ENCODE measurements at places on chromosomes 16 and 17. TPM values are rescaled to one million over a fixed set of nuclear protein-coding genes. Genes with fewer than 3 reads are reported as not detected.
A peak's percentile ranks its signal among the peaks of the same experiment; 100 is the strongest.

DNA sequence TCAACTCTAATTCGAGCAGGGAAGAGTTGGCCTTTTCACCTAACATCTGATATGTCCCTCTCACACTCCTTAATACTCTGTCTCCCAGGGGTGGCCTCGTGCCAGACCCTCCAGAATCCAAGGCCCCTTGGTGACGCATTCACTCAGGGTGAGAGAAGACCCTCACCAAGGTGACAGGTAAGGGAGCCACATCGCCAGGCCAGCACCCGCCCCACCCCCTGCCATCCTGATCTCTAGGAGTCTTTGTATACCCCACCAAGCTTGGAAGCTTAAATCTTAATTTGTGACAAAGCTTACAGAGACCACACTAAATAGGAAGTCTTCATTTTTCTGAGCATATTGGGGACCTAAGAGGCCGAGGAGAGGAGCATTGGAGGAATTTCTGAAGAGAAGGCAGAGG lies 286.1 kb downstream of the IRF8 start:
- no peak overlapping the region for H3K4me3 ChIP-seq
- no peak overlapping the region for H3K27ac ChIP-seq
- peaks cover 51% of the 10 kb centered on the region for H3K27me3 ChIP-seq
- no peak for DNase-seq
- no peaks in the 10 kb centered on the region for H3K36me3 ChIP-seq

- no peaks in the 10 kb centered on the region for H3K36me3 ChIP-seq
- H3K4me3 ChIP-seq: no peak overlapping the region
- H3K27me3 ChIP-seq: no peaks in the 10 kb centered on the region
- H3K27ac ChIP-seq: no peak overlapping the region
- peaks cover 8% of the 10 kb centered on the region for H3K4me1 ChIP-seq
These were observed 7.2 kb downstream of the SPNS3 start for GRCh38 chr17:4440690-4441686.

DNA sequence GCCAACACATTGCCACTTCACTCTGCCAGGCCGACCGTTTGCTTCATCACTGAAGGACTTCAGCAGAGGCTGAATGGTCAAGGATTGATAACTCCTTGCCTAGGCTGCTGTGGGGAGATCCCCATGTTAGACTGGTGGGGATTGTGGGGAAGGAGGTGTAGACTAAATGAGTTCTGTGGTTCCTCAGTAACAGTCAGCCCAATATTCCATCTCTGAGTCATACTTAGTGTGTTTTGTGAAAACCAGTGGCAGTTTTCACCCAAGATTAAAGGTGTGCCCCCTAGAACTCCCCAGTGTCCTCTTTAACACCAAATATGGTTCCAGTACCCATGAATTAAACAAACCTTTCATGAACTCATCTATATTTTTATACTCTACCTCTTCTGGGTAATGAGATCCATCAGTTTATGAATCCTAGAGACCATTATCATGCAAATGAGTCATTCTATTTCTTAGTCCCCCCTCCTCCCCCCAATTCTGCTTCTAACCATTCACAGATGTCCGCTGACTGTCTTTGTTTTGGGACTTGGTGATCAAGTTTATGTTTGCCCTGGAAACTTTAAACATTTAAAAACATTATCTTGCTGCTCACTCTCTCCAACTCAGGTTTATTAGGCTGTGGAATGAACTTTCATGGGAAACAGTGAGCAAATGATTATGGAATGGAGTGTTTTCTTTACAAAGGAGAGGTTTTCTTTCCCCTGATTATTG lies 66.8 kb upstream of the GAS7 start:
- H3K4me1 ChIP-seq: no peaks in the 10 kb centered on the region
- no peak for DNase-seq
- H3K27me3 ChIP-seq: no peaks in the 10 kb centered on the region
- no peak overlapping the region for H3K27ac ChIP-seq
- H3K4me3 ChIP-seq: no peak overlapping the region

- no peaks in the 10 kb centered on the region for H3K4me1 ChIP-seq
- H3K27me3 ChIP-seq: peaks cover 71% of the 10 kb centered on the region
- no peak overlapping the region for H3K4me3 ChIP-seq
These were observed 30.5 kb downstream of the HS3ST3B1 start for GRCh38 chr17:14331225-14331981.

- no peaks in the 10 kb centered on the region for H3K27me3 ChIP-seq
- DNase-seq: no peak
- 0 out of 2 replicates have a peak, but pooled peaks cover 3% of the 10 kb centered on the region for H3K36me3 ChIP-seq
- H3K4me3 ChIP-seq: no peak overlapping the region
These were observed 205.2 kb upstream of the CHMP6 start for GRCh38 chr17:80786470-80786869.

DNA sequence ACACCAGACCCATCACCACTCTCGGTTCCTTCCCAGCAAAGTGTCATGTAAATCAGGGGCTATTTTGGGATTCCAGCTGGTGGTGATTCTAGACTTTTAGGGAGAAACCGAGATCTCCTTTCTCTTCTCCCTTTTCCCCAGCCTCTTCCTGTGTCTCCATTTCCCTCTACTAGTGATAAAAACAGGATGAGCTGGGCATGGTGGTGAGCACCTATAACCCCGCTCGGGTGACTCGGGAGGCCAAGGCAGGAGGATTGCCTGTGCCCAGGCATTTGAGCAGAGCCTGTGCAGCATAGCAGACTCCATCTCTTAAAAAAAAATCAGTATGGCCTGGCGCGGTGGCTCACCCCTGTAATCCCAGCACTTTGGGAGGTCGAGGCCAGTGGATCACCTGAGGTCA lies 6.1 kb downstream of the TBX21 start:
- DNase-seq: no peak
- H3K27me3 ChIP-seq: peaks cover 4% of the 10 kb centered on the region
- no peaks in the 10 kb centered on the region for H3K4me1 ChIP-seq
- H3K27ac ChIP-seq: no peak overlapping the region

GRCh38 chr16:66620429-66620795 lies 15.9 kb downstream of the CMTM3 start:
- no peaks in the 10 kb centered on the region for H3K36me3 ChIP-seq
- H3K27me3 ChIP-seq: no peaks in the 10 kb centered on the region
- H3K4me3 ChIP-seq: no peak overlapping the region
- DNase-seq: no peak
- H3K27ac ChIP-seq: no peak overlapping the region

- H3K27me3 ChIP-seq: no peaks in the 10 kb centered on the region
- H3K36me3 ChIP-seq: no peaks in the 10 kb centered on the region
- DNase-seq: peak; percentile 65
- H3K4me1 ChIP-seq: peaks cover 69% of the 10 kb centered on the region
- peak overlapping the region; percentile 1 for H3K4me3 ChIP-seq
These were observed 29.4 kb downstream of the TOM1L2 start for GRCh38 chr17:17942846-17943245.

DNA sequence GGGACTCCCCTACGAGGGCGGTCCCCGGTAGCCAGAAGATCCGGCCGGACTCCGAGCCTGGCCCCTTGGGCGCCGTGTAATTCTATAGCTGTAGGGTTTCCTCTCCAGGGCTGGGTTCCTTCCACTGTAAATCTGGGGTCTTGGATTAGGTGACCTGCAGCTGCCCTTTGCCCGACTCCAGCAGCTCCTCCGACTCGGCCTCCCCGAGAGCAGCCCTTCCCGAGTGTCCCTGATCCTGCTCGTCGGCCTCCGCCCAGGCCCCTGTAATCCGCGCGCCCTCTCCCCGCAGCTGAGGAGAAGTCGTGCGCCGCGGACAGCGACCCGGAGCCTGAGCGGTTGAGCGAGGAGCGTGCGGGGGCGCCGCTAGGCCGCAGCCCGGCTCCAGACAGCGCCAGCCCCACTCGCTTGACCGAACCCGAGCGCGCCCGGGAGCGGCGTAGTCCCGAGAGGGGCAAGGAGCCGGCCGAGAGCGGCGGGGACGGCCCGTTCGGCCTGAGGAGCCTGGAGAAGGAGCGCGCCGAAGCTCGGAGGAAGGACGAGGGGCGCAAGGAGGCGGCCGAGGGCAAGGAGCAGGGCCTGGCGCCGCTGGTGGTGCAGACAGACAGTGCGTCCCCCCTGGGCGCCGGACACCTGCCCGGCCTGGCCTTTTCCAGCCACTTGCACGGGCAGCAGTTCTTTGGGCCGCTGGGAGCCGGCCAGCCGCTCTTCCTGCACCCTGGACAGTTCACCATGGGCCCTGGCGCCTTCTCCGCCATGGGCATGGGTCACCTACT lies 5.5 kb downstream of the TBX2 start:
- H3K4me3 ChIP-seq: no peak overlapping the region
- DNase-seq: no peak
- H3K27me3 ChIP-seq: no peaks in the 10 kb centered on the region
- H3K27ac ChIP-seq: no peak overlapping the region
- H3K4me1 ChIP-seq: peaks cover 15% of the 10 kb centered on the region

DNA sequence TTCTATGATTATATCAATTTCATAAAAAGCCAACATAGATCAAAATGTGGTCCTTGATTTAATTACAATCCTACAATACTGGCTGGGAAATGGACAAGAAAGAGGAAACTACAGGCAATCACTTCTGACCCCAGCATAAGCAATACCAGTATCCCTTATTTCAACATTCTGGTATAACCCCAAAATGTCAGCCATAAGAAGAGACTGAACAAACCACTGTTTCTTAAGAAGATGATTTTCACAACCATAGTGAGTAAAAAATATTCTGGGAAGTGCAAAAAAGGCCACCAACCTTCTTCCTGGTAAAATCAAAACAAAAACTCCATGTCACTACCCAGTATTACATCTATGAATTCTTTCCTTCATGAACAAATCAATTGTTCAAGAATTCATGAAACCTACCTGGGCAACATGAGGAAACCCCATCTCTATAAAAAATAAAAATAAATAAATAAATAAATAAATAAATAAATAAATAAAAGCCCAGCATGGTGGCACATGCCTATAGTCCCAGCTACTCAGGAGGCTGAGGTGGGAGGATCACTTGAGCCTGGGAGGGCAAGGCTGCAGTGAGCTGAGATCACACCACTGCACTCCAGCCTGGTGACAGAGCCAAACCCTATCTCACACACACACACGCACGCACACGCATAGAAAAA lies 7.5 kb downstream of the N4BP1 start:
- 0 out of 2 replicates have a peak, but pooled peaks cover 2% of the 10 kb centered on the region for H3K36me3 ChIP-seq
- no peak overlapping the region for H3K4me3 ChIP-seq
- H3K27ac ChIP-seq: no peak overlapping the region
- H3K4me1 ChIP-seq: peaks cover 11% of the 10 kb centered on the region
- DNase-seq: no peak
- no peaks in the 10 kb centered on the region for H3K27me3 ChIP-seq

DNA sequence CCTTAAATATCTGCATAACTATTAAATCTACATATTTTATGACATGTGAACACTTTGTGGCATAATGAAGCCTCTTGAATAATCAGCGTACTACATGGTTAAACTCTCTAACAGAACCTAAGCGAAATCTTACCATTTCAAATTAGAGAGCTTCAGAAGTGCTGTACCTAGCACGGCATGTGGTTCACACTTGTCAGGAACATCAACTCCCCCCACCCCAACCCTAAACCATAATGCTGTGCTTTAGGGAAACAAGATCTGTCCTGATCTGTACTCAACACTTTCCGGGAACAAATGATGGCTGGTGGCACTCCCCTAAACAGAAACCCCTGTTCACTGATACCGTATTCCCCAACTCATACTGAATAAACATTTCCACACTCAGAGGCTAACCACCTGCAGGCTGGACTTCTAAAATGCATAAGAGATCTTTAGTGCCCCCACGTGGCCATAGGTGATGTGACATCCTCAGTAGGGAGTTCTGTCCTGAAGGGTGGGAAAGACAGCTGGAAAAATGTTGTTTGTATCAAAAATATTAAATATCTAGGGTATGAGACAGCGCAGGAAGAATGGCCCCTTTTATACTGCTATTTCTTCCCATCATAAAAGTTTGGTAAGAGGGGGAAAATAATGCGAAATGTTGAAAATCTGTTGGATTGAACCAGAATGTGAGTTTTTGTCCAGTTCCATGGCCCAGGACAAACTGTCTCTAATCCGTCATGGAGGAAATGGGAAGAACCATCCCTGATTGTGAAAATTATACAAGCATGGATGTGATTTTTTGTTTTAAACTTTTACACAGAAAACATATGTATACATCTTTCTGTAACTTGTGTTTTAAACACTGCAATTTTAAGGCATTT lies 88.6 kb downstream of the USP31 start:
- no peaks in the 10 kb centered on the region for H3K27me3 ChIP-seq
- no peaks in the 10 kb centered on the region for H3K4me1 ChIP-seq
- no peak overlapping the region for H3K27ac ChIP-seq
- H3K4me3 ChIP-seq: no peak overlapping the region
- no peaks in the 10 kb centered on the region for H3K36me3 ChIP-seq
- DNase-seq: peak; percentile 75

DNA sequence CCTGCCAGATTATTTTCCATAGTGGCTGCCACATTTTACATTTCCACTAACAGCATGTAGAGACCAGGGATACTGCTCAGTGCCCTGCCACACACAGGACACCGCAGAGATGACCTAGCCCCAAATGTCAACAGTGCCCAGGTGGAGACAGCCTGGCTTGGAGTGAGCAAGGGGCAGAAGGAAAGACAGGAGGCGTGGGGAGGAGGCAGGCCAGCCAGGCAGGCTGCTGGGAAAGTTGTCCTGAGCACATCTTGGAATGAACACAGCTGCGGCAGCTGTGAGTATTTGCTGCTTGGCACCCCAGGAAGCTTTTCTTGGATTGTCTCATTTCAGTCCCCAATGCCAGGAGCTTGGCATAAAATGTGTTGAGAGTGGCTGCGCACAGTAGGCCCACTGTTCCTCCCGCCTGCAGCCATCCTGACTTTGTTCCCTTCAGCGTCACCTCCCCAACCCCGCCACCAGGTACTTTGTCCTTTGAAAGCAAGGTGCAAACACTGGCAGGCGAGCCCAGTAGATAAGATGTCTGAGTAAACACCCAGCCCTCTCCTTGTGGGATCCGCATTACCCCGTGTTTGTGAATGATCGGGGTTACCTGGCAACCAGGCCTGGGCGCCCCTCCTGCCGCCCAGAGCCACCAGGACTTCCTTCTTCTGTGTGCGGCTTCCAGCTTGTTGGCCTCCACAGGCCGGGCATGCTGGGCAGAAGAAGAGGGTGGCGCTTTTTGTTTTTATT lies 114.0 kb downstream of the CMIP start:
- H3K4me3 ChIP-seq: no peak overlapping the region
- no peaks in the 10 kb centered on the region for H3K27me3 ChIP-seq
- DNase-seq: no peak
- peaks cover 23% of the 10 kb centered on the region for H3K4me1 ChIP-seq
- no peaks in the 10 kb centered on the region for H3K36me3 ChIP-seq

DNAI2 gene
- not detected for total RNA-seq

GRCh38 chr16:1932050-1933028 lies 10.7 kb downstream of the MSRB1 start:
- peak; percentile 54 for DNase-seq
- H3K27ac ChIP-seq: no peak overlapping the region
- no peaks in the 10 kb centered on the region for H3K36me3 ChIP-seq
- H3K27me3 ChIP-seq: no peaks in the 10 kb centered on the region

DNA sequence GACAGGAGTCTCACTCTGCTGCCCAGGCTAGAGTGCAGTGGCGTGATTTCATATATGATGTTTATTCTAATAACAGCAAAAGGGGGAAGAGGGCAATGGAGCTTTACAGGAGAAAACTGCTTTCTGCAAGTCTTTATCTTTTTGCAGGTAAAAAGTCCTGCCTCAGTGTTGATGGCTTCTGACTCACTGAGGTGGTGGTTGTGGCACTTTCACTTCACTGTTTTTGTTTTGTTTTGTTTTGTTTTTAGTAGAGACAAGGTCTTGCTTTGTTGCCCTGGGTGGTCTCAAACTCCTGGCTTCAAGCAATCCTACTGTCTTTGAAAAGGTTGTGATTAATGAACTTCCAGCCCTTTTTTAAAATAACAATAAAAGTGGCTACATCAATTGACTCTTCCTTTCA lies 68.0 kb upstream of the TBC1D3K start:
- H3K4me1 ChIP-seq: no peaks in the 10 kb centered on the region
- DNase-seq: no peak
- H3K4me3 ChIP-seq: no peak overlapping the region
- H3K36me3 ChIP-seq: no peaks in the 10 kb centered on the region
- H3K27ac ChIP-seq: no peak overlapping the region
